ENCODE measurements at places on chromosomes 12 and 14. TPM values are rescaled to one million over a fixed set of nuclear protein-coding genes. Genes with fewer than 3 reads are reported as not detected.

Gene HAL
- 0.88 TPM for total RNA-seq

Gene IGF1
- 7.2 TPM for total RNA-seq

DNA sequence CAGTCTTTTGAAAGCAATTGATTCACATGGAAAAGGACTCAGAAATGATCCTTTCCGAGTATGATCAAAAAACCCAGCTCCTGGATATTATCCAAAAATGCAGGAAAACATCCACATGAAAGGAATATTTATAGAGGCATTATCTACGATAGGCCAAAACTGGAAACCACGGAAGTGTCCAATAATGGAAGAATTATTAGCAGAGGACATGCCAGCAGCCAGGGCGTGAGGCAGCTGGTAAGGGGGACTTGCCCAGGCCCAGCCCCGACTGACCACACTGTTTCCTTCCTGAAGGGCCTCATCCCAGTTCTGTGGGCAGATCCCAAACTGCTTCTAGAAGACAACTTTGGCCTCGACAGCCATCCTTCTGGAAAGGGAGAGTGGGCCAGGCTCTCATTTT is 20.5 kb downstream of the ACTN1 start:
- peaks cover 7% of the 10 kb centered on the region for H3K4me1 ChIP-seq
- H3K36me3 ChIP-seq = no peaks in the 10 kb centered on the region
- peak; percentile 75 for DNase-seq
- H3K4me3 ChIP-seq = no peak overlapping the region
- H3K27me3 ChIP-seq = no peaks in the 10 kb centered on the region

Gene DYNLL1
- total RNA-seq = 258 TPM

- H3K27ac ChIP-seq = no peak within 1 kb of the TSS
- no peak within 1 kb of the TSS for H3K4me3 ChIP-seq
- H3K27me3 ChIP-seq = no peaks in the 10 kb centered on the region
- peak; percentile 88 for DNase-seq
- H3K36me3 ChIP-seq = no peaks in the 10 kb centered on the region
Observed at GRCh38 chr14:92922883-92923743, at the start of gene CHGA. TSS of gene CHGA (plus strand) at chr14:92923150. CDS start at chr14:92923360, 210 bp downstream.

- H3K4me1 ChIP-seq = no peaks in the 10 kb centered on the region
- no peaks in the 10 kb centered on the region for H3K36me3 ChIP-seq
- no peak for DNase-seq
- no peak overlapping the region for H3K27ac ChIP-seq
Observed at GRCh38 chr12:50006754-50007442, 18.4 kb downstream of the RACGAP1 start.

Gene TCTN1
- 76.9 TPM for total RNA-seq

Gene RTL1
- total RNA-seq = not detected

- no peaks in the 10 kb centered on the region for H3K27me3 ChIP-seq
- no peaks in the 10 kb centered on the region for H3K36me3 ChIP-seq
- H3K27ac ChIP-seq = no peak overlapping the region
- H3K4me1 ChIP-seq = no peaks in the 10 kb centered on the region
- no peak for DNase-seq
- H3K4me3 ChIP-seq = no peak overlapping the region
Observed at GRCh38 chr12:11273449-11273848, 3.9 kb upstream of the PRB3 start.

DNA sequence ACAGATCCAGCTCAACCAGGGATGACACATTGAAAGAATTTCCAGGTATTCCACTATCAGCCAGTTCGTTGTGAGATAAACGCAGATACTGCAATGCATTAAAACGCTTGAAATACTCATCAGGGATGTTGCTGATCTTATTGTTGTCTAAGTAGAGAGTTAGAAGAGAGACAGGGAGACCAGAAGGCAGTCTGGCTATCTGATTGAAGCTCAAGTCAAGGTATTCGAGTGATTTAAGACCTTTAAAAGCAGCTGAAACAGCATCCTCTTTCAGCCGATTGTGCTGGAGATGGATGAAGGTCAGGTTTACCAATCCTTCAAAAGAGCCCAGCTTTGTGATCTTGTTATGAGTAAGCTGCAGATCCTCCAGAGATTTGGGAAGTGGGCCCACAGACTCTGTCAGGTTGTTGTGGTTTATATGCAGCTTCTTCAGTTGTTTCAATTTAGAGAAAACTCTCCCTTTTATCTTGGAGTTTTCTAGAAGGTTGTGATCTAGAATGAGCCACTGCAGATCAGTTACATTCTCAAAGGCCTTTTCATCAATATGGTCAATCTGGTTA is 3.0 kb downstream of the LUM start:
- DNase-seq = no peak
- no peak overlapping the region for H3K4me3 ChIP-seq
- no peaks in the 10 kb centered on the region for H3K36me3 ChIP-seq
- no peak overlapping the region for H3K27ac ChIP-seq

Gene CCDC177
- not detected for total RNA-seq

DNA sequence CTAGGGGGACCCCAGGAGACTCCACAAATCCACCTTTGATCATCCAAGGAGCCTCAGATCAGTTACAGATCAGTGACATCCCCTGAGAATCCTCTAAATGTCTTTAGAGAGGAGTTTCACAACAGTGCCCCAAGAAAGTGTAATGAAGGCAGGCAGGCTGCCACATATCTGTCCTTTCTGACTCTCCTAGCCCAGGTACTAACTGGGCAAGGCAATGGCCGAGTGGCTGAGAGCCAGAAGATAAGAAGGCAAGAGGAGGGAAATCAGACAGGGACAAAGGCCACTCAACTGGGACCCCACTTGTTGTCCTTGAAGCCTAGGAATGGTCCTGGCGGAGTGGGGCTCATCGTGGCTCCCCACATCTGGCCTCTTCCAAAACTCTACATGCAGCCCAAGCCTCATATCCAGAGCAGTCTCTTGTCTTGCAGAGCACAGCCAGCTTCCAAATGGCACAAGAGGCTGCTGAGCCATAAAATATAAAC is 11.6 kb downstream of the ACTN1 start:
- no peak overlapping the region for H3K27ac ChIP-seq
- no peak for DNase-seq
- no peaks in the 10 kb centered on the region for H3K4me1 ChIP-seq
- H3K4me3 ChIP-seq = no peak overlapping the region

- no peaks in the 10 kb centered on the region for H3K36me3 ChIP-seq
- no peak overlapping the region for H3K27ac ChIP-seq
- no peak overlapping the region for H3K4me3 ChIP-seq
- peak; percentile 19 for DNase-seq
Observed at GRCh38 chr12:105455261-105455660, 124.8 kb downstream of the C12orf75 start.

DNA sequence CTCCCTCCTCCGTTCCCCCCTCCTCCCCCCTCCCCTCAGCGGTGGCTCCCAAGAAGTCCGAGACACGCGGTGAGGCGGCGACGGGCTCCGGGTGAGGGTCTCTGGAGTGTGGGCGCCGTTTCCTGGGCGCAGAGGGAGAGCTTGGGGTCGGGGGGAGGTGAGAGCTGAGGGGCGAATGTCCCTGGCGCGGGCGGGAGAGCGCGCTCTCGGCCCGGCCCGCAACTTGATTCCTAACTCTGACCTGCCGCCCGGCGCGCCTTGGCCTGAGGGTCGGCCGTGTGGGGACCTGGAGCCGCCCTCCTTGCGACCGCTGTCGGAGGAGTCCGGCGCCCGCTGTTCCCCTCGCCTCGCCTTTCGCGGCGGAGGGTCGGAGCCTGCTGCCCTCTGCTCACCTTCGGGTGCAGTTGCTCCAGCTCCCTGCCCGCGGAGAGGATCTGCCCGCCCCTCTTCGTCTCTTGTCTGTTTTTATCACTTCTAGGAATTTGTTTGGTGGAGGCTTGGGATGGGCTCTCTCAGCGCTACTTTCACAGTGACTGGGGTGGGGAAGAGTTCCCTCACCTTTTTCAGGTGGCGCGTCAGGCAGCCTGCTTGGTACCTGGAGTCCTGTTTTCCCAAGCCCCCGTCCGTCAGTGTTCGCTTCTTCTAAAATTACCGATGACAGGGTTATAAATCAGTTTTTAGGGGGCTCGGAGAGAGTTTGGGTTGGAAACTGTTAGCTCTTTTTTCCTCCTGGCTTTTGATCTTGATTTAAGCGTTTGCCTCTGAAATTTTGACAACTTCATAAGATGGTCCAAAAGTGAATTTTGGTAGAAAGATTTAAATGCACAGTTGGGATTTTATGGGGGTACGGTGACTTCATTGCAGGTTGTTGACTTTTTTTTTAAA is 495 bp downstream of the ADIPOR2 start:
- H3K27ac ChIP-seq = peak overlapping the region; percentile 94
- DNase-seq = peak; percentile 85
- no peaks in the 10 kb centered on the region for H3K36me3 ChIP-seq

GRCh38 chr12:57097554-57097835 is 8.6 kb downstream of the NAB2 start:
- no peak overlapping the region for H3K4me3 ChIP-seq
- no peak for DNase-seq
- no peaks in the 10 kb centered on the region for H3K27me3 ChIP-seq
- H3K4me1 ChIP-seq = peaks cover 12% of the 10 kb centered on the region
- H3K27ac ChIP-seq = peak overlapping the region; percentile 40

Gene ERP27
- 11.0 TPM for total RNA-seq

DNA sequence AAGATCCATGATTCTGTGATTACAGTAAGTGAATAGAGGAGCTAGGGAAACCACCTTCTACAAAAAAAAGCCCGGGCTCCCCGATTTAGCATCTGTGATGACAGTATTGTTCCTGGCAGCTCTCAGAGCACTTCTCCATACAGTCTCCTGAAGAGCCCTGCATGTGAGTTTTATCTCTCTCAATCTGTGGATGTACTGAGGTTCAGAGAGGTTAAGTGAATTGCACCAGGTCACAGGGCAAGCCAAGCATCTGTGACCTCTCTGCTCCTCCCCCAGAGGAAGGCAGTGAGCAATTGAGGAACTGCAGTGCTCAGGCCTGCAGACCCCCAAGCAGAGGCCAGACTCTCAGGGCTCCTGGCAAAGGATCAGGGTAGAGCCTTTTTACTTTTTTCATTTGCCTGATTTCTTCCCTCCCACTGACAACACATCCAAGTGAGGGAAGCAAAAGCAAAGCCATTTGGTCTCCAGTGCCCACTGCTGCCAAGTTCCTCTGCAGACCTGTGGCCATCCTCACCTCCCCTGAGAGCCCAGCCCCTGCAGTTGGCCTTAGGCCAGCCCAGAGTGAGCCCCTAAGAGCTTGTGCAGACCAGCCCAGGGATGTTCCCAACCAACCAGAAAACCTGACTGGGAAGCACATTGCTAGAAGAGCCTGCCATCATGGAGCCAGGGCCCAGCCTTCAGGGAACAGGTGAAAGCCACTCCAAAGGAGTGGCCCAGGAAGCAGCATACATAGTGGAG is 47.6 kb upstream of the PNMA1 start:
- H3K27me3 ChIP-seq = no peaks in the 10 kb centered on the region
- DNase-seq = peak; percentile 45
- peaks cover 16% of the 10 kb centered on the region for H3K4me1 ChIP-seq
- H3K27ac ChIP-seq = peak overlapping the region; percentile 79
- H3K36me3 ChIP-seq = no peaks in the 10 kb centered on the region

DNA sequence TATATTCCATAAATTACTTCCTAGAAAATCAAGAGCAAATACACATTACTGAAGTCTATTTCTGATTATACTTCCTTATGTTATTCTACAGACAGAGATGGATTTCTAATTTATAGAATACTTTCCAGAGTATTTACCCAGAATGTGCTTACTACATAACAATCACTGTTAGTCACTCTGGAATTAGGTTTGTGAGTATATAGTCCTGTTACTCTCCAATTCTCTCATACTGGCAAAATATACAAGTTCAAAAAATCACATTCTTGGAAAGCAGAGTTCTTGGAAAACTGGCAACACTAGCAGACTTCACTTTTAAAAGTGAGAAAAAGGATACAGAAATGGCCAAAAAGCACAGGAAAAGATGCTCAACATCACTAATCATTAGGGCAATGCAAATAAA is 7.3 kb downstream of the PPP2R5E start:
- no peaks in the 10 kb centered on the region for H3K4me1 ChIP-seq

DNA sequence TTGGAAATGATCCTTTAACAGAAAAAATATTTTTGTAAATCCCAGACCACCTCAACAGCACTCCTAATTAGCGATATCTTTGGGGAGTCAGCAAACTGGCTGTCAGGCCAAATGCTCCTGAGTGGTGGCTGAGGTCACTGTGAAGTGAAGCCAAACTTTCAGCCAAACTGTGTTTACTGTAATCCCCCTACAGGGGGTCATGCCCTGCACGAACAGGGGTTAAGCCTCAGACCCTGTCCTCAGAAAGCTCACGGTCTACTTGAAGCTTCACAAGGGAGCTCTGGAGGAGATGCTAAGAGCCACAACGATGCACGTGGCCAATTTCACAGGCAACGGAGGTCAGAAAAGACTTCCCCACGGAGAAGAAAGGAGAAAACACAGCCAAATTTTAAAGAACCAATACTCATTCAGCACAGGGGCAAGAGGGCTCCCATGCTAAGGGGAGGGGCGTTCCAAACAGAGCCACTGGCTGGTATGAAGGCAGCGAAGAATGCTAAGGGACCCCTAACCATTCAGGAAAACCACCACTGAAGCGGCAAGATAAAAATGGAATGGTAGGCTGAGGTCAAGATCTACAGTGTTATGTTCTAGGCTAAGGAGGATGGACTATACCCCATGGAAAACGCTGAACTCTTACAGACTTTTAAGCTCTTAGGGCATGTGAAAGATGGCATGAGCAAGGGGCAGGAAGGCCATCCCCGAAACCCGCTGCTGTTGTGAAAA is 105.4 kb downstream of the ITPR2 start:
- H3K4me1 ChIP-seq = no peaks in the 10 kb centered on the region
- H3K27me3 ChIP-seq = no peaks in the 10 kb centered on the region
- no peak overlapping the region for H3K4me3 ChIP-seq
- DNase-seq = no peak
- H3K27ac ChIP-seq = no peak overlapping the region

GRCh38 chr12:130335517-130336392 is 1.9 kb upstream of the PIWIL1 start:
- no peaks in the 10 kb centered on the region for H3K36me3 ChIP-seq
- H3K4me1 ChIP-seq = no peaks in the 10 kb centered on the region
- H3K4me3 ChIP-seq = no peak overlapping the region
- DNase-seq = no peak

GRCh38 chr12:9260931-9261330 is 52.7 kb upstream of the PZP start:
- H3K27me3 ChIP-seq = no peaks in the 10 kb centered on the region
- H3K27ac ChIP-seq = no peak overlapping the region
- H3K36me3 ChIP-seq = no peaks in the 10 kb centered on the region
- no peaks in the 10 kb centered on the region for H3K4me1 ChIP-seq
- no peak for DNase-seq

GRCh38 chr14:66403183-66403582 is 83.0 kb upstream of the CCDC196 start:
- H3K36me3 ChIP-seq = no peaks in the 10 kb centered on the region
- H3K4me1 ChIP-seq = peaks cover 3% of the 10 kb centered on the region

Gene GPR65
- total RNA-seq = 3.8 TPM

Gene RPGRIP1
- 0.47 TPM for total RNA-seq

Measured in kidney (tissue), 22 donors.